ENCODE measurements at places on chromosomes 4 and X.

DNA sequence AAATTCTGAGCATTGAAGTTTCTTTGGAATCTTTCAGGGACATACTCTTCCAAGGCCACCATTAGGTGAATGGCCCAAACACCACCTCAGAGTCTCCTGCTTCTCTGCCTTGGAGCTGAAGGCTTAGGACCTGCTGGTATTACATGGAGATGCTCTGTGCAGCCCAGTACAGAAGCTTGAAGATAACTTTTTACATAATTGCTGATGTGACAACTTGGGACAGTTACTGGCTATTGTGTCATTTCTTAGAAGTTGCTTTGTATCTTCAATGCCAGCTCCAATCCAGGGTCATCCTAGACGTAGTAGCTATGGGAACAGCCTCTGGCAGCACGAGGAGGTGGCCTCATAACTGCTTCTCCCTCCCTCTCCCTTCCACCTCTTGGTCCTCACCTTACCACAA lies 60.5 kb downstream of the RTL5 start:
- DNase-seq: no peak

DNA sequence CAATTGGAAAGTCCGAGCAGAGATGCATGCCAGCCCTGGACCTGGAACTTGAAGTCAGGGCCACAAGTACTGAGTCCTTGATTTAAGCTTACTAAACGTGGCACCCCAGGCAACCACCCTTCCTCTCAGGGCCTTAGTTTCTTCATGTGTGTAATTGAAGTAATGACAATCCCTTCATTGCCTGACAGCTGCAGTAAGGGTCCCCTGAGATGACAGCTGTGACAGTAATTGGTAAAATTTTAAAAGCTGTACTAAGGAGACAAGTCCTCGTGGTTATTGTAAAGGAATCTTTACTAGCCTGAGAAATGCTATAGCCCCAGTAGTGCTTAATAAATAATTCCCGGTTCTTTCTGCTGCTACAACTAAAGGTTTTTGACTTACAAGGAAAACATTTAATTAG lies 175.1 kb upstream of the RADX start:
- no peak for DNase-seq

- DNase-seq: no peak
Observed at GRCh38 chr4:71151054-71151453, 157.6 kb downstream of the DCK start.

GRCh38 chrX:70134116-70134477 lies 850 bp downstream of the IGBP1 start:
- DNase-seq: peak; percentile 14

GRCh38 chr4:82382751-82383150 lies 9.0 kb upstream of the HNRNPD start:
- no peak for DNase-seq

GRCh38 chr4:187256897-187257296 lies 533.2 kb upstream of the FAT1 start:
- no peak for DNase-seq

DNA sequence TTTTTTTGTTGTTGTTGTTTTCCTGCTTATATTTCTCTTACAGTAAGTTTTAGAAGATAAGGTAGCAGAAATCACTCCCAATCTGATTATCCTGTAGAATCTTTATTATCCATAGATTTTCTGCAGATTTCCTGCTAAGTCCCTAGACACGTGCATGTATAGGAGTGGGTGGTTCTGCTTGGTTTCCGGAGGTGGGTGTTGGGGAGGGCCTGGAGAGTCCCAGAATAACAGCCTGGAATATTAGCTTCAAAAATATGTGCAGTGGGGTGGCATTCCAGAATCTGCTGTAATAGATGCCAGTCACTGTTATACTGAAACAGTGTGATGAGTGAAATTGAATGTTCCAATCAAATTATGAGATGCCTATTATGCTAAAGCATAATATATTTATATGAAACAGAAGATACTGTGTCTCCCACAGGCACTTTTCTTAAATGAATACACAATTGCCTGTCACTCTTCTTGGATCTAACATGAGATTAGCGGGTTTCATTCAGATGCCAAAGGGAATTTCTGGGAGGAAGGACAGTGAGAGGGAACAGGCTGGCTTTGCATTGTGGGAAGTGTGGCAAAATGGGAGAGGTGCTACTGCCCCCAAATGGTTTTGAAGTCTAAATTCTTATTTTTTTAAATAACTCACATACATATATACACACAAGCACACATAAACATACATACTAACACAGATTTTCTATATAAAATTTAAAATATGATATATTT lies 37.6 kb downstream of the C4orf50 start:
- no peak for DNase-seq

DNA sequence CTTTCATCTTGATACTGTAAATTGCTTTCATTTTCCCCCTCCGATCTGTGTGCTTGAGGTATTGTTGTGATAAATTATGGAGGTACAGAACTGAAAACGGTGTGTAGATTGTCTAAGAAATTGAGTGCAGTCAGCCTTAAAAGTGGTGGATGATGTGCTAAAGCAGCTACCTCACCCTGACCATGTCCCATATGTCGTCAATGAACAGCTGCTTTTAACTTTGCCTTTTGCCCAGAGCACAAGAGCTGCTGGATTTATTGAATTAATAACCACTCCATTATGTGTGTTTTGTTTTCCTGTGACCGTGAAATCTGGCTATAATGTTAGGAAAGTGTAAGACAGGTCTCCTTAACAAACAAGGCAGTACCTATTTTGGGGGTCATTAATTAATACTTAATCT lies 581.9 kb upstream of the PITX2 start:
- no peak for DNase-seq

- DNase-seq: no peak
Observed at GRCh38 chr4:856225-856901, 30.4 kb upstream of the CPLX1 start.

DNA sequence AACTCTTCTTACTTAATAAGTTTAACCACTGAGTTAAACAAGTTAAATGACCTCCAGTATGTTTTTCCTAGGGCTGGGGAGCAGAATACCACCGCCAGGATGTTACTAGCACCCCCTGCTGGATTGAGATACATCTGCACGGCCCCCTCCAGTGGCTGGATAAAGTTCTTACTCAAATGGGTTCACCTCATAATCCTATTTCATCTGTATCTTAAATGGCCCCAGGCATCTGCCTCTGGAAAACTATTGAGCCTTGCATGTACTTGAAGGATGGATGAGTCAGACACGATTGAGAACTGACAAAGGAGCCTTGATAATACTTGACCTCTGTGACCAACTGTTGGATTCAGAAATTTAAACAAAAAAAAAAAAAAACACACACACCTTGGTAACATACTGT lies 61.5 kb upstream of the MMAA start:
- DNase-seq: peak; percentile 18

DNA sequence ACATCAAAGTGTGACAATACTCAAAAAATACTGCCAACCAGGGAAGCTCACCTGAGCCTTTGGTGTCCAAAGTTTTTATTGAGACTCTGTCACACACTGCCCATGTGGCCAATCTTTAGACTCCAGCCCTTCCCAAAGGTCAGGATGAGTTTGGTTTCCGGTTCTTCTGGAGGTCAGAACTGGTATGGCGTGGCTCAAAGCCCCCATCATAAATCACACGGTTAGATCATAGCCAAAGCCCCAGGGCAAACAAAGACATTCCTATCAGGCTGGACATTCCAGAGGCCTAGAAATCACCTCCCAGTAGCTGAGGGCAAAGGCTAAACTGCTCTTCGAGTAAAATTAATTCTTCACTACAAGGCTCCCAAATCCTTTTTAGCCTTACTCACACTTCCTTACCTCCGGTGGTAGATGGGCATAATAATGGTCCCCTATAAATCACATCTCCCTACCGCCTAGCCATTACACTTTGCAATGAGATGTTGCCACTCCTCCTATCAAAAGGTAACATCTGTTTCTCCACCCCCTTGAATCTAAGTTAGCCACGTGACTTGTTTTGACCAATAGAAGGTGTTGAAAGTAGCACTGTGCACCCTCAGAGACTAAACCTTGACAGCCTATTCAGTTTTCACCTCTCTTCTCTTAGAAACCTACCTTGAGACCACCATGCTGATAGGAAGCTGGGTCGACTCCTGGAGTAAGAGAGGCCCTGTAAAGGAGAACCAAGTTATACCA lies 137.8 kb upstream of the DUSP21 start:
- DNase-seq: no peak

All from HL-60 (cell line).